Hepatocyte (in vitro differentiated cells): ENCODE measurements at places on chromosomes 16 and 17. TPM values are rescaled to one million over a fixed set of nuclear protein-coding genes. Genes with fewer than 3 reads are reported as not detected.

The ORMDL3 gene
- polyA plus RNA-seq, result 33.3 and 56.4 TPM in 2 replicates

The KRT33B gene
- 0.35 TPM in 1 of 2 replicates, not detected in the other for polyA plus RNA-seq

The CRYM gene
- polyA plus RNA-seq, result 6.1 and 6.3 TPM in 2 replicates

The OSGIN1 gene
- 6.0 and 10.0 TPM in 2 replicates for polyA plus RNA-seq

The ZNF469 gene
- polyA plus RNA-seq, result 0.94 and 1.3 TPM in 2 replicates

The EPX gene
- polyA plus RNA-seq, result not detected in 2 replicates

The KRTAP9-8 gene
- polyA plus RNA-seq, result not detected in 2 replicates

The EVPL gene
- polyA plus RNA-seq, result 2.0 and 4.6 TPM in 2 replicates

GRCh38 chr17:336110-337021 is 16.2 kb downstream of the RPH3AL start:
- DNase-seq, result no peak

DNA sequence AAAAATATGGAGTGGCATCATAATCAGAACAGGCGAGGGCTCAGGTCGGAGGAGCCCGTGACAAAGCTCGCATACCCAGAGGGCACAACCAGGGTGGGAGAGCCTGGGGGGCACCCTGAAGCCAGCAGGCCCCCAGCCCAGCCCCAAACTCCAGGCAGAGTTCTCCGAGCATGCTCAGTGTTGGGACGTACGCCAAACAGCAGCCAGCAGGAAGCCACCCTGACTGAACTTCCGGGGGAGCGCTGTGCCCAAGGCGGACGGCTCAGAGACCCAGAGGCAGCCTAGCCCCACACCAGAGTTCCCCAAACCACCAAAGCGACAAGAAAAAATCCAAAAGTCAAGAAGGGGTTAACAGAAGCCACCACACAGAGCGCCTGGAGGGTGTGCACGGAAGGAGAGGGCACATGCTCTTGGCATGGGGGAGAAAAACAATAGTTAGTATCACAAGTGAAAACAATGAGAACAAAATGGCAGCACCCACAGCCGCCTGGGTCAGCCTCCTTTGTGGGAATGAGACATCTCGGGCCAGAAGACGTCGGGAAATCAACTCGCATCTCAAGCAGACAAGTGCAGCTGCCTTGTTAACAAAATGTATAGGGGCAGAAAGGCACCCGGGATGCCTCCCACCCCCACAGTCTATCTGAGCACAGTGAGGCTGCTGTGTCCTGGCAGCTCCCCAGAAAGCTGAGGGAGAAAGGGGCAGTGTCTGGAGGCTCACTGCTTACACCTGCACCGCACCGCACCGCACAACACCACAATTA is 11.9 kb downstream of the EXOC7 start:
- no peak for DNase-seq

DNA sequence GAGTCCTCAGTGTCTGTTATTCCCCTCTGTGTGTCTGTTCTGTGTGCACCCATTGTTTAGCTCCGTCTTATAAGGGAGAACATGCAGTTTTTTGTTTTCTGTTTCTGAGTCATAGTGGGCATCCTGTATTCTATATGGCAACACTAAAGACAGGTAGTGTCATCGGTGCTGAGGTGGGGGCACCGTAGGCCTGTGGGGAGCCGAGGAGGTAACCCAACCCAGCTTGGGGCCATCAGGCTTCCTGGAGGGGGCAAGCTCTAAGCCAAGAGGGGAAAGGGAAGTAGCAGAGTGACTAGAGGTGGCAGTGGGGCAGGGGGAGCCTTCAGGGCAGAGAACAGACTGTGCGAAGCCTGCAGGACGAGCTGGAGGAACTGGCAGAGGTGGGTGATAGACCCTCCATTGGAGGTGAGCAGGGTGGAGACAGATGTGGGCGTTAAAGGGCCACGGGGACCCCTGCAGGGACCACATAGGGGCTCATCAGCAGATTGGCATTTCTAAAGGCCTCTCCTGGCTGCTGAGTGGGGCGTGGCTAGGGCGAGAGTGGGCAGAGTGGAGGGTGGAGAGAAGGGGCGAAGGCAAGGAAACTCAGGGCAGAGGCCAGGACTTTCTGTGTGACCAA is 36.5 kb downstream of the CPNE2 start:
- DNase-seq, result no peak

DNA sequence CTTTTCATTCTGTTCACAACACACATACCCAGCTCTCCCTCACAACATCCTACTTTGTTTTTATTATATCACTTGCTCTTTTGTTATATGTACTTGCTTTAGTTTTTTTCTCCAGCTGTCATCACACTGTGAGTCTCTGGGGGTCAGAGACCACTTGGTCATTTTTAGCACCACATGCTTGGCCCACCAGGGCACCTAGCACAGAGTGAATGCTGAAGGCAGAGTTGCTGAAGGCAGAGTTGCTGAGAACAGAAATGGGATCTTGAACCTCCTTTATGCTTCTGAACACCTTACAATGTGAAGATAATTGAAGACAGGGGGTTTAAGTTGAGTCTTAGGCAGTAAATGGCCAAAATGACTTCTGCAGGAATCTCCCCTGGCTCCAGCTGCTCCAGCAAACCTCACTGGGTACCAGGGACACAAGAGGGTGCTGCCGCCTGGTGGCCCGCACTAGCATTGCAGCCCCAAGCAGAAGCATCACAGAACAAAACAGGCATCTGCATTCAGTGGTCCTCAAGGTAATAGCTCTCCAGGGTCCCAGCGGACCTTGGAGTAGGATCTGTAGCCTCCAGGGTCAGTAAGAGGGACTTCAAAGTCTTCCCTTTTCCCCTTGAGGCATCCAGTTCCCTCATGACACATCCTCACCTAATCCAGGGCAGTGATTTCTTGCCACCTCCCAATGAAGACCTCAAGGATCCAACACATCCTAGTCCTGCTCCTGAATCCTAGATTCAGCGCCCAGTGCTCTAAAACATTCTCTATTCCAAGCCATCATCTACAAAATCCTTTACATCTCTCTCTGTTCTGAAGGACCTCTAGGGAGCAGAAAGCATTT is 1972.6 kb downstream of the TP53TG3F start:
- no peak for DNase-seq

- DNase-seq, result peak; percentile 40
These were observed 178.3 kb downstream of the MRTFB start for GRCh38 chr16:14249291-14250032.

DNA sequence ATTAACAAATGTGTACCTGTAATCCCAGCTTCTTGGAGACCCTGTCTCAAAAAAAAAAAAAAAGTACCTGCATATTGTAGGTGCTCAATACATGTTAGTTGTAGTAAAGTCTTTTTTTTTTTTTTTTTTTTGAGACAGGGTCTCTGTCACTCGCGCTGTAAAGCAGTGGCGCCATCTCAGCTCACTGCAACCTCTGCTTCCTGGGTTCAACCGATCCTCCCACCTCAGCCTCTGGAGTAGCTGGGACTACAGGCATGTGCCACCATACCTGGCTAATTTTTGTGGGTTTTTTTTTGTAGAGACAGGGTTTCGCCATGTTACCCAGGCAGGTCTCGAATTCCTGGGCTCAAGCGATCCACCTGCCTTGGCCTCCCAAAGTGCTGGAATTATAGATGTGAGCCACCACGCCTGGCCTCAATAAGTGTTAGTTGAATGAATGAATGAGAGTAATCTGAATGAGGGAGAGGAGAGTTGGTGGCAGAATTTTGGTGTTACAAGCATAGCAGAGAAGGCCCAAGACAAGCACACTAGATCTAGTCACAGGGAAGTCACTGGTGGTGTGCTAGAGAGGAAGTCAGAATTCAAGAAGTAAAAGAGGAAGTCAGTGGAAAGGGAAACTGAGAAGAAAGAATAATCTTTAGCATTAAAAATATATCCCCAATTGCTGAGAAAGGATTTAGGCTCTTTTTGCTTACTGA is 9.4 kb upstream of the MYL4 start:
- DNase-seq, result no peak

- no peak for DNase-seq
These were observed 298.8 kb upstream of the MAF start for GRCh38 chr16:79899316-79899715.

GRCh38 chr17:65674246-65675045 is 113.0 kb upstream of the AXIN2 start:
- DNase-seq, result no peak

- DNase-seq, result no peak
These were observed 28.4 kb downstream of the MYH3 start for GRCh38 chr17:10628756-10629155.

DNA sequence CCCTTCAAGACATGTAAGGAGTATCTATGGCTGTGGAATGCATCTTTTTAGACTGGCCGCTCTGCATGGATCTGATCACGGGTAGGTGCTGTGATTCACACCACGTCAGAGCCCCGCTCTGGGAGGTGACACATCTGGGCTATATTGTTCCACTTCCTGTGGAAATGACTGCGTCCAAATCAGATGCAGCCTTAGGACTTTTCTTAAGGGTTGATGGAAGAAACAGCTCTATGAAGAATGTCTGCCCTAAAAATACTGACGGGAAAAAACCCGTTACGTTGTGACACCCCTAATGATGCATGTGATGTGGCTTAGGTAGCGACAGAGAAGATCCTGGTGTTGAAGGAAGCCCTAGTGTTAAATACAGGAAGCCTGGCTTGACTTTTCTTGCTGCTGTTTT is 12.2 kb downstream of the BANP start:
- no peak for DNase-seq

DNA sequence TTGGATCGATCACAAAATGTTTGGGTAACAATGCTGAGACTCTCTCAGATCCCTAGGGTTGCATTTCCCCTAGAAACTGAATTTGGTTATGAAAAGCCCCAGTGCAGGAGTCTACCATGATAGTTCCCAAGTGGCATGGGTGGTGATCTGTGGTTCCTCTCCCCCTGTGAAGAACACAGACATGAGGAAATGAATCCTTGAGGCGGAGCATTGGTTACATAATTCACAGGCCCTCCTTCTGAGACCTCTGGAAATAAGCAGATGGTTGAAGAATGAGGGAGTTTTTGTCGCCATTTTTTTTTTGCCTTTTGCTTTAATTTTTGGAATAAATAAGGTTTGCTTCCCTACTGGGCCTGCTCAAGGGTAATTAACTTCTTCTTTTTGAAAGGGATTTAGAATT is 597.0 kb upstream of the RBFOX1 start:
- DNase-seq, result no peak

DNA sequence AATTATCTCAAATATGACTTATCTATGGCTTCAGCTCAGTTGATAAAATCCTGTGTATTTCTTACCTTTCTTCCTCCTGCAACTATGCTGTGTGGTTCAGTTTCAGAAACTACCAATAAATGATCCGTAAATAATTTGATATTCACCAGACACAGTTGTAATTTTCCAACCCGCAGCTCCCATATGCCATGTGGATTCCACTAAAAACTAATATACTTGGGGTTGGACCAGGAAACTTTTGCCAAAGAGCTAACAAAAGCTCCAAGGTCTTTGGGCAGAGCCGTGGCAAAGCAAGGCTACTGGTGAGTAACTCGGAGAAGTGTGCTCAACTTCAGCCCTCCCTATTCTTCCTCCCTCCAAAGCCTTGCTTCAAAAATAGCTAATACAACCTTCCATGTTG is 2.3 kb upstream of the CHST6 start:
- no peak for DNase-seq

DNA sequence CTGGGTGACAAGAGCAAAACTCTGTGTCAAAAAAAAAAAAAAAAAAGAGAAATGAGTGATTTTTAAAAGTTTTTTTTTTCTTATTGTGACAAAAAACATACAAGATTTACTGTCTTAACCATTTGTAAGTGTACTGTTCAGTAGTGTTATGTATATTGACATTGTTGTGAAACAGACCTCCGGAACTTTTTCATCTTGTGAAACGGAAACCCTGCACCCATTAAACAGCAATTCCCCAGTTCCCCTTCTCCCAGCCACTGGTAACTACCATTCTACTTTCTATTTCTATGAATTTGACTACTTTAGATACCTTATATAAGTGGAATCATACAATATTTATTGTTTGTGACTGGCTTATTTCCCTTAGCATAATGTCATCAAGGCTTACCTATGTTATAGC is 18.7 kb downstream of the DUS2 start:
- no peak for DNase-seq

DNA sequence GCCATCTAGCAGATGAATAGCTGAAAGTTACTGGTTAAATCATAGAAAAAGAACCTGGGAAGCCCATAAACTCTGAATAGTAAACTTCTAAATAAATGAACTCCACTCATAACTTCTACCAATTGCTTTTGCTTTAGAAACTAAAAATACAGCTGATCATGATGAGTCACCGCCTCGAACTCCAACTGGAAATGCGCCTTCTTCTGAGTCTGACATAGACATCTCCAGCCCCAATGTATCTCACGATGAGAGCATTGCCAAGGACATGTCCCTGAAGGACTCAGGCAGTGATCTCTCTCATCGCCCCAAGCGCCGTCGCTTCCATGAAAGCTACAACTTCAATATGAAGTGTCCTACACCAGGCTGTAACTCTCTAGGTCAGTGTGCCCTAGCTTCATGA is 9.7 kb downstream of the KAT7 start:
- DNase-seq, result no peak

- DNase-seq, result peak; percentile 72
These were observed 6.0 kb upstream of the LPCAT2 start for GRCh38 chr16:55502801-55503366.

DNA sequence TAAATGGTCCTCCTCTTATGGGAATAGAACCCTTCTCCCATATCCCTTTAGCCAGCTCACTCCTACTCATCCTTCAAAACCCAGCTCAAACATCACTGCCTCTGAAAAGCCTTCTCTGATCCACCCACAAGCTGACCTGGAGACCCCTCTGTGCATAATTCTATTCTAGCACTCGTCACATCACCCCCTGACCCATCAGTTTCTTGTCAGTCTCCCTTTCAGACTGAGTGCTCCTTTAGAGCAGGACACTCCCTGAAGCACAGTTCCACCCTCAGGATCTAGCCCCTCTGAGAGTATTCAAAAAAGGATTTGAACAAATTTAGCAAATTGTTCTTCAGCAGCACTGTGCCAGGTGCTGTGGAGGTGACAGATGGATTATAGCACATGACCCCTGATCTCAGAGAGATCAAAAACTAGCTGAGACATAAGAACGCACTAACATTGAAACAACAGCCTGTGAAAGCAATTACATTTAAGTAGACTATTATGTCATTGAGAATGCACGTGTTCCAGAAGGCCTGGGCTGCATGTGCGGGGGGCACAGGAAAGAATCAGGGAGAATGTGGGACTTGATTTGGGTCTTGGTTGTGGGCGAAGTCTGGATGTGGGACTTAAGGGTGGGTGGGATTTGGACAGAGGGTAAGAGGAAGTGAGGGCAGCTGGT is 43.5 kb downstream of the MRPS23 start:
- DNase-seq, result no peak

GRCh38 chr17:50798424-50799288 is 31.3 kb upstream of the ANKRD40CL start:
- DNase-seq, result peak; percentile 21

DNA sequence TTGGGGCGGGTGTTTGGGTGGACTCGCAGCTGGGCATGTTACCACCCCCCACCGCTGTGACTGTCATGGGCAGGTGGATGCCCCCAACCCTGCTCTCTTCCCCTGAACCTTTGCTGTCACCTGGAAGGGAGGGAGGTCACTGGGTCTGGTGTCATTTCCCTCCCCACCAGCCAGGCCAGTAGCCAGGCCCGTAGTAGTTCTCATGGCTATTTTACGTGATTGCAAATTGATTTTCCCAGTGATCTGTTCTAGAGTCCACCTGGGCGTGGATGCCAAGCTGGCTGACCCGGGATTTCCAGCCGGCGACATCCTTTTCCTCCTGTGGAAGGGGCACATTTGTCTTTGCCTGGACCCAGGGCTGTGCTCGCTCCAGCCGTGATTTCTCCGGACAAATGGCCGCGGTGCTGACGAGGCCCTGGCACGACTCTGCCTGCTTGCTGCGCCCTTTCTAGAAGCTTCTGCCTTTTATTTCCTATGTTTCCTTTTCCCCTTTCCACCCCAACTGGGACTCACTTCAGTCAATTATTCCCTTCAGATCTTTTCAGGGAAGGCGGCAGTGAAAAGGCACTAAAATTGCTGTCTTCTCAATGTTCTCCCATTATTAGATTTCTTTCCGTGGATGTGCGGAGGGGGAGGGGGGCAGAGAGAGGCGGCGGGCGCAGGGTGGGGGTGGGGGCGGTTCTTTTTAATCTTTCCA is 226.9 kb upstream of the CIBAR2 start:
- no peak for DNase-seq
